T-helper 17 cell (primary cell): ENCODE measurements at places on chromosomes 7 and 10. TPM values are rescaled to one million over a fixed set of nuclear protein-coding genes. Genes with fewer than 3 reads are reported as not detected.

- H3K36me3 ChIP-seq: peaks cover 3% of the 10 kb centered on the region
- H3K27me3 ChIP-seq: no peaks in the 10 kb centered on the region
- H3K4me1 ChIP-seq: peaks cover 42% of the 10 kb centered on the region
Observed at GRCh38 chr7:74572301-74572979, 85.1 kb upstream of the GTF2I start.

GRCh38 chr10:125982260-125982948 is 86.0 kb downstream of the FANK1 start:
- no peak overlapping the region for H3K4me3 ChIP-seq
- H3K27ac ChIP-seq: no peak overlapping the region
- peaks cover 51% of the 10 kb centered on the region for H3K27me3 ChIP-seq
- H3K36me3 ChIP-seq: no peaks in the 10 kb centered on the region
- no peak for DNase-seq
- peaks cover 9% of the 10 kb centered on the region for H3K4me1 ChIP-seq

DNA sequence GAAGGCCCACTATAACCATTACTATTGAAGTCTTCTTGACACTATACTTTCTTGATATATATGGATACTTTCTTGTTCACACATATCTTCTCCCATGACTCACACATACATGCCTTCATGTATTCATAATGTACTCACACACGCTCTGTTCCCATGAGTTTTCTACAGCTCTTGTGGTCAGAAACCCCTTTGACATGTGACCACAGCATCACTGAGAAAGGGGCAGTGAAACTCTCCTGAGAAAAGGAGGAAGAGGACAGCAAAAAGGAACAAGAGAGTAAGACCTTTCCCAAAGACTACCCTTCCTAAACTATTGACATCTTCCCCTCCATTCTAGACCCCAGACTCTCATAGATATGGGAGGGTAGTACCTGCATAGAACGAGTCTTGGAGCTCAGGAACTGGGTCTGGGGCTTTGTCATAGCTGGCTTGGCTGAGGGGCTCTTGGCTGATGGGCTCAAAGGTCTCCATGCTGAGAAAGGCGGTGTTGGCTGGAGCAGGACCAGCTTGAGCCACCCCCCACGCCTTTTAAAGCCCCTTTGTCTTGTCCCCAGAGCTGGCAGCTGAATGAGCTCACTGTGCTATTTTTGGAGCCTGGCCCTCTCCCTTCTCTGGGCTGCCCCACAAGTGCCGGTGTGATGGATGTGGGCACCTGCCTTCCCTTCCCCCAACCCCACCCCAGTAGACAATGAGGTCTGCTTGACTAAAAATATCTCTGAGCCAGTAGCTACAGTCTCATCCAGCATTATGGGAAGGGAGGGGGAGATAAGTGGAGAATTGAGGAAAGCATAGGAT is 5.1 kb downstream of the SYNPO2L start:
- no peak overlapping the region for H3K4me3 ChIP-seq
- no peak for DNase-seq
- H3K27me3 ChIP-seq: peaks cover 24% of the 10 kb centered on the region
- H3K27ac ChIP-seq: no peak overlapping the region
- peaks cover 6% of the 10 kb centered on the region for H3K4me1 ChIP-seq

DNA sequence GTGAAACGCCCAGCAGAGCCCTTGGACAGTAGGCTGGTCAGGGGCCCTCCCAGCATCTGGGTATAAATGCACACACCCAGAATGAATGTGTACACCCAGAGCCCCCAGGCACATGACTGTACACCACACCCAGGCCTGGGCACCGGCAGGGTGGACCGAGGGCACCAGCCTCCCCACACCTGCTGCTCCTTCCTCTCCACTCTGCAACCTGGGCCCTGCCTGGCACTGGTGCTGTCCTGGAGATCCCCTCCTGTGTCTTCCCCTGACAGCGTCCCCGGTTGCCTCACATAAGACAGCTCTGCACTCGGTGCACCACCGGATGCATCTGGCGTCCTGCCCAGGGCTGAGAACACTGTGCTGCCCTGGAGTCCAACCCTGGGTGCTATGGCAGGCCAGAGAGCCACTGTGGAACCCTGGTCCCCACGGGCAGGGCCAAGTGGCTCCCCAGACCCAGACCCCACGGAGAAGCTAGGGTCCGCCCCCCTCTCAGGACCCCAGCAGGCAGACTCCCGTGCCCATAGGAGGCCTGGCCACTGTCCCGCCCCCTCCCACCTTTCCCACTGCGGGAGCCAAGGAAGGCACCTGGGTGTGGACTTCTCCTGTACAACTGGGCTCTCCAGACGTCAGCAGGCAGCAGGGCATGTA is 6.6 kb downstream of the RASGEF1A start:
- peak; percentile 8 for DNase-seq
- H3K27me3 ChIP-seq: peaks cover 5% of the 10 kb centered on the region
- H3K4me3 ChIP-seq: no peak overlapping the region
- no peaks in the 10 kb centered on the region for H3K36me3 ChIP-seq
- no peak overlapping the region for H3K27ac ChIP-seq

- DNase-seq: no peak
- peaks cover 19% of the 10 kb centered on the region for H3K36me3 ChIP-seq
- H3K27me3 ChIP-seq: no peaks in the 10 kb centered on the region
- peak overlapping the region; percentile 67 for H3K4me3 ChIP-seq
- H3K27ac ChIP-seq: peak overlapping the region; percentile 27
Observed at GRCh38 chr7:12222889-12223579, 11.9 kb downstream of the TMEM106B start.

The CPED1 gene
- 0.40 TPM for total RNA-seq

The HABP2 gene
- total RNA-seq: not detected

The GPRIN2 gene
- not detected for total RNA-seq

The NPSR1 gene
- total RNA-seq: not detected

The UBE2D1 gene
- 14.6 TPM for total RNA-seq
